Activated CD8-positive, alpha-beta memory T cell treated with anti-CD3 and anti-CD28 coated beads, Interleukin-2, amount 50 U/mL, for 48 hours (primary cell): ENCODE measurements at places on chromosomes 1 and 21.

GRCh38 chr1:30345491-30346130, 377.8 kb downstream of the MATN1 start:
- no peak for DNase-seq

DNA sequence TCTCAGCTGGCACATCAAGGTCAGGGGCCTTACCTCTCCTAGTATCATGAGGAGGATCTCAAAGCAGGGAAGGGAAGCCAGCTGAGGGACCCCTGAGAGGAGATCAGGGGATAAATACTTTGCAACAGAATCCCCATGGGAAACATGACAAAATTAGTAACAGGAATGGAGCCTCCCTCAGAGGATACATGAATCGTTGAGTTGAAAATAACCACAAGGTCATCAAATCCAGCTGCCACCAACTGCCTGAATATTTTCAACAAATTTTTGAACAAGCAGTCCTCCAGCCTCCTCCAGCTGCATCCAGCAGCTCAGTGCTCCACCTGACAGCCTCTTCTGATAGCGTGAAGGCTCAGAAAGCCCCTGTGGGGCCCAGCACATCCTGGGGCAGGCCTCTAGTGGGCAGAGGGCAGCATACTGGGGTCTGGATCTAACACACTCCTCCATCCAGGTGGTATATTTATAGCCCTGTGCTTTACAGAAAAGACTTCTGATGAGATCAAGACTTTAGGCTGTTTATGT, 404.3 kb downstream of the NTNG1 start:
- no peak for DNase-seq

GRCh38 chr1:223525957-223526356, 132.7 kb downstream of the CCDC185 start:
- no peak for DNase-seq

- DNase-seq = no peak
Measured at GRCh38 chr1:30478283-30478682, 245.1 kb downstream of the MATN1 start.

DNA sequence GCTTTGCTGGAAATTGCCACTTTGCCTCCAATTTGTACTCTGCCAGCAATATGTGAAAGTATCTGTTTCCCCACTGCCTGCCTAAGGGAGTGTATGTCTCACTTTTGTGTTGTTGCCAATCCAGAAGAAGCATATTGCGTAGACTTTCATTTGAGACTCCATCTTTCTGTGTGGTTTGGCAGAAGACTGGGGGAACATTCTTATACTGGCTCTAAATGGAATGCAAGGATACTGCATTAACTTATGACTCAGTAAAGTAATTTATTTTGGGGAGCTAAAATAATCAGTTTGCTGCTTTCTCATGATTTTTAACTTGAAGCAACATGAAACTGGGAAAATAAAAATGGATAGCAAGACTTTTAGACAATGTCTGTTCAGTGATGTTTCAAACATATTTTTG, 107.7 kb upstream of the TMPRSS2 start:
- DNase-seq = no peak

DNA sequence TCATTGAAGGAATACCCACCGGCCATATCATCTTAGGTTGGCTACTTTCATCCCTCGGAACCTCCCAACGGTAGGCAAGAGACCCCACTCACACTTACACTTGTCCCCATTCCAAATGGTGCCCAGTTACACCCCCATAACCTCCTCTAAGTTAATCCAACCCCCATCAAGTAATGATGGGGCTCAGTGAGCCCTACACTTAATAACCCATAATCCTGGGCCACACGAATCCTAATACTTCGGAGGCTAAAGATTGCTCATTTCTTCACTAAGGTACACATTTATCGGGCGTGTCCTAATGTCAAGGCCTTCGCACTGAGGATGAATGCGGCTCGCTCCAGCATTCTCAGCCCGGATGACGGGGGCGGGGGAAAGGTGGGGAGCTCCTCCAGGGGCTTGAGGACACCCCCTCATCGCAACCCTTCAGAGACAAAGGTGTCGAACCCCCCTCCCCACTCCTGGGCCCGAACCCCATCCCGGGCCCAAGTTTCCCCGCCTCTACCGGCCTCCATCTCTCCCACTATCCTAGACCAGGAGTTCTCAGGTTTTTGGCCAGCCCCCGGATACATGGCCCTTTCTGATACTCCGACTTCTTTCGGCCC, 435 bp downstream of the ILF2 start:
- no peak for DNase-seq

- no peak for DNase-seq
Measured at GRCh38 chr1:220137019-220137786, 43.3 kb downstream of the IARS2 start.

DNA sequence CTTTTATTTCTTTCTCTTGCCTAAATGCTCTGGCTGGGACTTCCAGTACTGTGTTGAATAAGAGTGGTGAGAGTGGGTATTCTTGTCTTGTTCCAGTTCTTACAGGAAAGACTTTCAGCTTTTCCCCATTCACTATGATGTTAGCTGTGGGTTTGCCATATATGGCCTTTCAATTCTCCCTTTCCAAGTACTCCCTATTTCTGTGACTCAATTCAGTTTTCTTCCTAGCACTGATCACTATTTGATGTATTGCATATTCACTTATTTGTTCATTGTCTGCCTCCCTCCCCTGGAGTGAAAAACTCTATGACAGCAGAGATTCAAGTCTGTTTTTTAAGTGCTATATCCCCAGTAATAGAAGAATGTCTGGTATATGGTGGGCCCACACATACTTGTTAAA, 618.2 kb upstream of the CAMK1G start:
- no peak for DNase-seq

GRCh38 chr1:168405906-168406549, 125.4 kb downstream of the TBX19 start:
- DNase-seq = no peak
